ENCODE measurements at places on chromosomes 13 and 19. TPM values are rescaled to one million over a fixed set of nuclear protein-coding genes. Genes with fewer than 3 reads are reported as not detected.

Gene LYPD5
- total RNA-seq, result 0.42 TPM

Gene SLC46A3
- 3.3 TPM for total RNA-seq

Gene PLIN4
- not detected for total RNA-seq

DNA sequence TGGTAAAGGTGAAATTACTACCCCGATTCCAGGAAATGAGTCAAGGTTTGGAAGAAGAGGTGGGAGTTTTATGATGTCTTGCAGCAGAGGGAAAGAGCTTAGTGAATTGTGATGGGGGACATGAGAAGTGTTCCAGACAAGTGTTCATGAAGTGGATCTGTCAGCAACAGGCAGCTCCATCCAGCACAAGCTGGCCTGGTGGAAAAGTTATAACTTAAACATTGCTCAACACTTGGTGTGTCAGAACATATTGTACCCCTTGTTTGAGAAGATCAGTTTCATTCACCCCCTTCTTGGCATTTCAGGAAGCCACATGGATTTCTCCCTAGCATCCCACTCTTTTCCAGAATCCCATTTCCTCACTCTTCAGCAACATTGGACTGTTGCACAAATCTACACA, 222.0 kb downstream of the B3GLCT start:
- DNase-seq, result no peak

DNA sequence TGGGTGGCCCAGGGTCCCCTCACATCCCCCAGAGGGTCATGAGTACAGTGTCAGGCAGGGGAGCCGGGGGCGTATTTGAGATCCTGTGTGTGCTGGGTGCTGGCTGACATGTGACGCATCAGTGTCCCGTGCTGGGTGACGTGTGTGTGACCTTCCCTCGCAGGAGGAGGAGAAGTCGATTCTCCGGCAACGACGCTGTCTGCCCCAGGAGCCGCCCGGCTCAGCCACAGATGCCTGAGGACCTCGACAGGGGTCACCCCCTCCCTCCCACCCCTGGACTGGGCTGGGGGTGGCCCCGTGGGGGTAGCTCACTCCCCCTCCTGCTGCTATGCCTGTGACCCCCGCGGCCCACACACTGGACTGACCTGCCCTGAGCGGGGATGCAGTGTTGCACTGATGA, 25.8 kb downstream of the PNPLA6 start:
- no peak for DNase-seq

DNA sequence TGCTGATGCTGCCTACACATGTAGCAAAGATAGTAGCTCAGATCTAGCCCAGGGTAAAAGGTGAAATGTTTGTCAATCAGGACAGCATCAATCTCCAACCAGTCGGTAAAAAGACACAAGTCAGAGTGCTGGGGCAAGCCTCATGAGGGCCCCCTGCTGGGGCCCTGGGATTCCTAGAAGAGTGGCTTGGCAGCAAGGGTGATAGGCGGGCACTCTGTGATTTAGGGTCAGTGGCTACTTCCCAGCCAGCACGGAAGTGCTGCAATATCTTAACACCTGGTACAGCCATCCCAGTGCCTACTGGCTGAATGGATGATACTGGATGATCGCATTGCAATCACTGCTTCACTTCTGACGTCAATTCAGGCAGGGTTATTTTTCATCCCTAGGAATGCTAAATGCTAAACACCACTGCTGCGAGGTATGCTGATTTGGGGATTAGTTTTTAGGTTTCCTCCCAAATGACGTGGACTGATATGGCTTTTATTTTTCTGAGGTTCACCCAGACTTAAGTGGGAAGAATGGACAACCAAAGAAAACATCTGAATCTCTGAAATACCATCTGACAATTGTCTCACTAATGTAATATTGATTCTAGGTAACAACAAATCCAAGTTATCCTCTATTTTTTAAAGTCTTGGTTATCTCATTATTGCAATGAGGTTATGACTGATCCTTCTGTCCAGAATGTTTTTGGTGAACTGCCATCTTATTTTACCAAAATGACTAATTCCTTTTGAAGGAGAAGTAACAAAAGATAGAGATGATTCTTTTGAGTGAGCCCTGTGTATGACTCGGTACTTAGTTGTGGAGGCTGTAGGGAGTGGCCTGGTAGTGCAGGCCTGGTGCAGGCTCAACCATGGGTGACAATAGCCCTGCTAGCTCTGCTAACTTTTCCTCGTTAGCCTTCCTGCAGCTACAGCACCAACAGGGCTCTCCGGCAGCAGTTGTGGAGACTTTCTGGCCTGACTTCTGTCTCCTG, 432.5 kb downstream of the FGF9 start:
- DNase-seq, result no peak

GRCh38 chr13:21501686-21502085, 42.6 kb upstream of the ZDHHC20 start:
- no peak for DNase-seq

DNA sequence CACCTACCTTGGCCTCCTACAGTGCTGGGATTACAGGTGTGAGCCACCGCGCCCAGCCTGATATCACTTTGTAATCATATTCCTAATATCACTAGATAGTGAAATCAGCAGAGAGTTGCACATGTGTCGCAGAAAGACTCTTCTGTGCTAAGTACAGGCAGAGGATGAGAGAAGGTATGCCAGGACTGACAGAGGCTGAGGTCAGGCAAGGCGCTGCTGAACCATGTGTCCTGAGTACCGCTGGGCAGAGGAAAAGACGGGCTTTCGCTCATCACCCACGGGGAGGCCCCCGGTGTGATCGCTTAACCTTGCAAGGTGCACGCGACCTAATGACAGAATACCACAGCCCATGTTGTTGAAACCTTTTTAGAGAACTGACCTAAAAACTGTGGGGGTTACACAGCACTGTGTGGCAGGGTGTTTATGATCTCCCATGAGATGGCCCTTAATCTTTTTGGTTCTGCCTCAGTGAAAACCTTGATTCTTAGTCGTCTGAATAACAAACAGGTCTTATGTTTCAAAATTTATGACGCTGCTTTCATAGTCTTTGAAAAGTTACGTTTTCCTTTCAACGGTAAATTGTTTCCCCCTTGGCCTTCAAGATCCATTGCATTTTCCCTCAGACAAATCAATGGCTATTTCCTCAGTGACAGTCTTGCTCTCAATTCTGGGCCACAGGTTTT, 12.2 kb downstream of the GJA3 start:
- no peak for DNase-seq

- DNase-seq, result peak; percentile 91
These were observed 19.7 kb upstream of the EDDM13 start for GRCh38 chr19:56252699-56253422.

All from activated CD4-positive, alpha-beta T cell treated with anti-CD3 and anti-CD28 coated beads, Interleukin-2, amount 10 ng/mL, durations not matched to agents 24 days and 14 days (primary cell).